H1 (cell line): ENCODE measurements at places on chromosomes 5 and 9.

DNA sequence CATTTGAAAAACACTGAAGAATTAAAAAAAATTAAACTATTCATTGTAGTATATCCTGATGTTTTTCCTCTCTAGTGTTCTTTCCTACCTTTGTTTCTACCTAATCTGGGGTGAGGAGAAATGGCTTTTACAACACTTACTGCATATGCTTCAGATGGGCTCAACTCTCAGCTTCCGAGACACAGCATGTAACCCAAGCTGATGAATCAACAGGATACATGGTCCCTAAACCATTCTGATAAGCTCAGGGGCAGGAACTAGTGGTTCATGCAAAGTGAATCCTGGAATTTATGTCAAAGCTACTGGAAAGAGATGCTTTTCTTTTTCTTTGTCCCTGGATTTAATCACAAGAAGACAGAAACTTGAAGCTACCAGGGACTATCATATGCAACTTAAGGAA, 672.5 kb upstream of the RORB start:
- no peak for DNase-seq

- no peak for DNase-seq
These were observed 138.6 kb downstream of the PALM2AKAP2 start for GRCh38 chr9:109918339-109919163.

DNA sequence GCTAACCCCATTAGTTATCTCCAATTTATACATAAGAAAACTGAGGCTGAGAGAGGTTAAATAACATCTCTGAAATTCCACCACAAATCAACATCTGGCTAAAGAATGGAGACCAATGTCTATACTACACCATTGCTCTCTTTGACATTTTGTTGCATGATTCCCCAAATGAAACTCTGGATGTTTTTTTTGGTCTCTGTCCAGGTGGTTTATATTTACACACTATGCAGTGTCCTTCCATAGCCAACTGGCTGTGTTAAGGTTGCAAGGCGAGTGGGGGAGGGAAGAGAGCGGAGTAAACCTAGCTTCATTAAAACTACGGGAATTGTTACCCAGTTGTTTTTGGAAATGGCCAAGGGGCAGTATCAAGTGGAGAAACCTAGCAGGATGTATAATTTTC, 67.2 kb downstream of the KIF4B start:
- no peak for DNase-seq

DNA sequence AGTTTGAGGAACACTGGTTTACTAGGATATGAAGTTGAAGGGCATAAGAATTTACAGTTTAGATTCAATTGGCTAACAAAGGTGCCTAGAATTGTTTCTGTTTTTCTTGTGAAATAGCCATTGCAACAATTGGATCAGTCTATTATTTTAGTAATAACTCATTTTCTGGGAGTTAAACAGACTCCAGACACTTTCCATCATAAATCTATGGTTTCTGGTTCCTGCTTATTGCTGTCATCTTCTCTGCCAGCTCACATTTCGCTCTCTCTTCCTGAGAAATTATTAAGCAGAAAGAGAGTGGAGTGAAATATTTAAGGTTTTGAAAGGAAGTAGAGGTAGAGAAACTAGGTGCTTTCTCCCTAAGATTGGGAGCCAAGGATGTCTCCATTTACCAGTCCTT, 165.1 kb upstream of the PRR16 start:
- DNase-seq: no peak

GRCh38 chr5:175567954-175568353, 89.6 kb downstream of the SFXN1 start:
- DNase-seq: no peak

DNA sequence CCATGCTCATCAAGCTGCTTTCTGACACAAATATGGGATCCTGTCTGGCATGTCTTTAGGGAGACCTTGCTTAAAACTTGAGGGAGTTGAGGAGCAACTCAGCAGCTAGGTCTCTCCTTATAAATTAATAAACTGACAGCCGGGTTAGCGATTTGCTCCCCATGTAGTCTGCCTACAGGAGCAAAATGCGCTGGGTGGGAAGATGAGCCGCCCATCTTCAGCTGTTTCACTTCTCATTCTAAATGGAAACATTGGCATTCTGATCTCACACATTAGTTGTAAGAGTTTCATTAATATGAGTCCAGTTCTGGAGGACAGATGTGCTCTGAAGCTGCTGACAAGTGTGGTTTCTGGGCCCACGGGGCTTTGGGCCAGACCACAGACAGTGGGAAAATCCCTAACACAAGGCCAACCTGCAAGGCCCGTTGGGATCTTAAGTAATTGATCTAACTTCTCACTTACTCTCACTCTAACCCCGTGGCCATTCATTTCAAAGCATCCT, 197.0 kb downstream of the MCTP1 start:
- DNase-seq: no peak

DNA sequence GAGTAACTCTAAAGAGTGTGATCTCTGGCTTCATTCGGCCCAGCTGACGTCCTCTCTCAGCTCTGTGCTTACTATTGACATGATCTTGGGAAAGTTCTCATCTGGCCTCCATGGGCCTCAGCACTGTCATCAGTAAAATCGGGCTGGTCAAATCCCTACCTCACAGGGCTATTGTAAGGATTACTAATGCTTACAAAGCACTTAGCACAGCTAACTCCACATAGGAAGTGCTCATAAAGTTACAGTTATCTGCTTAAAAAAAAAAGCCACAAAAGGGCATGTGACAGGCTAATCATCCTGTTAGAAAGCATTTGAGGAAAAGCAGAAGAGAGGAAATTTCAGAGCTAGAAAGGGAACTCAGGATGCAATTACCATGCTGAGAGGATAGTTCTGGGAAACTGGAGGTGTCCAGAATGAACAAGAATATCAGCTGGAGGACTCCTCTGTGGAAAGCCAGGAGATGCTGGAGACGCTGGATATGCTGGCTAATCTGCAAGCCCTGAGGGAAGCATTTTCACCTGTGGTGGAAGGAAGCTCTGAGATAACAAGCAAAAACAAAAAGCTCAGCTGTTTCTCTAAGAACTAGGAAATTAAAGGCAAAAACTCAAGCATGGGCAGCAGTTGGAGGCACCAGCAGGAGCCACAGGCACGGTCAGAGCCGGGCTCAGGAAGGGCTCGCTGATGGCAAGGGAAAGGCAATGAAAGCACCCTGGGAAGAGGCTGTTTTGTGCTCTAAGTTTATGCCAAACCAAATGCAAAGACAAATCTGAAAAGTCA, 4.4 kb upstream of the BHMT start:
- DNase-seq: no peak
